NCI-H1105 treated with DMSO at 0.1 percent for 48 hours (cell line): ENCODE measurements at places on chromosomes 5 and 9.
A peak's percentile ranks its signal among the peaks of the same experiment; 100 is the strongest.

DNA sequence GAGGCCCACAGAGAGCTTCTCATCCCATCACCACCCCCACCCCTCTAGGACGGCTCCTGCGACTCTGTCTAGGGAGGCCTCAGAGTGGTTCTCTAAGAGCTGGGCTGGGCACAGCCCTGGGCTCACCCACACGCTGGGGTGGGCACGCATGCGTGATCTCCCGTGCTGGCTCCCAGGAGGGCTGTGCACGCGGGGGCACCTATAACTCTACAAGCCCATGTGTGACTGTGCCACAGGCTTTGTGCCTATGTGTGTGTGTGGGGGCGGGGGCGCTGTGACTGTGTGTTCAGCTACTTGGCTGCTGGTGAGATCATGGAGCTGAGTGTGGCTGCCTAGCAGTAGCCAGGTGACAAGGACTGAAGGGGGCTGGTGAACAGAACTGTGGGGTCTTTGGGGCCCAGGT is 32.2 kb downstream of the NDUFA8 start:
- no peak for DNase-seq

DNA sequence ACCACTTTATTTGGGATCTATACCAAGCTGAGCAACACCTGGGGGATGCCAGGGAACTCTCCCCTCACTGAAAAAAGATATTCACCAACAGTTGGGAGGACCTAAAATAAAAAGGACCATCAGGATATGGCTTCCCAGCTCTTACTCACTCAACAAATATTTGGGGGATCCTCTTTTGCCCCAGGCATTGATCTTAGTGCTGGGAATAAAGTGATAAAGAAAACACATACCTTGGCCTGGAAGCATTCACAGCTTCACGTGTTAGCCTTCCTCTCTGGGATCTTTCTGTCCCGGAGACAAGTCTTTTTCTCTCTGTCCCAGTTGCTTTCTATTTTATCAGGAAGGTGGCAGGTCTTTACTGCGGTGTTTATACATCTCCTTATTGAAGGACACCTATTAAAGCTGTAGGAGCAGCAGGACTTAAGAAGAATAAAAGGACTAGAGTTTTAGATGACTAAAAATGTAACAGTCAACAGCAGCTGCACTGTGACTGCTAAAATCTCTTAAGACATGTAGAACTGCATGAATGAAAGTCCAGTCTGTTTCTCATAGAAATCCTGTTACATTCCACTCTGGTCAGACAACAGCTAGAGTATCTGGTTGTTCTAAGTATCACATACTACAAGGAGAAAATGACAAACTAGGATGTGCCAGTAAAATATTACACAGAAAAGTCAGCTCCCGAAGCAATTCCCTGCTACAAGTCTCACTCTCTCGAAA is 90.0 kb upstream of the ITGA2 start:
- DNase-seq = no peak

- DNase-seq = no peak
Measured at GRCh38 chr5:132411304-132412013, 41.9 kb downstream of the SLC22A5 start.

- DNase-seq = no peak
Measured at GRCh38 chr5:178199581-178200434, 4.5 kb upstream of the HNRNPAB start.

- no peak for DNase-seq
Measured at GRCh38 chr5:130316971-130317680, 412.9 kb downstream of the CHSY3 start.

GRCh38 chr5:133142782-133143181 is 91.0 kb downstream of the HSPA4 start:
- DNase-seq = no peak

DNA sequence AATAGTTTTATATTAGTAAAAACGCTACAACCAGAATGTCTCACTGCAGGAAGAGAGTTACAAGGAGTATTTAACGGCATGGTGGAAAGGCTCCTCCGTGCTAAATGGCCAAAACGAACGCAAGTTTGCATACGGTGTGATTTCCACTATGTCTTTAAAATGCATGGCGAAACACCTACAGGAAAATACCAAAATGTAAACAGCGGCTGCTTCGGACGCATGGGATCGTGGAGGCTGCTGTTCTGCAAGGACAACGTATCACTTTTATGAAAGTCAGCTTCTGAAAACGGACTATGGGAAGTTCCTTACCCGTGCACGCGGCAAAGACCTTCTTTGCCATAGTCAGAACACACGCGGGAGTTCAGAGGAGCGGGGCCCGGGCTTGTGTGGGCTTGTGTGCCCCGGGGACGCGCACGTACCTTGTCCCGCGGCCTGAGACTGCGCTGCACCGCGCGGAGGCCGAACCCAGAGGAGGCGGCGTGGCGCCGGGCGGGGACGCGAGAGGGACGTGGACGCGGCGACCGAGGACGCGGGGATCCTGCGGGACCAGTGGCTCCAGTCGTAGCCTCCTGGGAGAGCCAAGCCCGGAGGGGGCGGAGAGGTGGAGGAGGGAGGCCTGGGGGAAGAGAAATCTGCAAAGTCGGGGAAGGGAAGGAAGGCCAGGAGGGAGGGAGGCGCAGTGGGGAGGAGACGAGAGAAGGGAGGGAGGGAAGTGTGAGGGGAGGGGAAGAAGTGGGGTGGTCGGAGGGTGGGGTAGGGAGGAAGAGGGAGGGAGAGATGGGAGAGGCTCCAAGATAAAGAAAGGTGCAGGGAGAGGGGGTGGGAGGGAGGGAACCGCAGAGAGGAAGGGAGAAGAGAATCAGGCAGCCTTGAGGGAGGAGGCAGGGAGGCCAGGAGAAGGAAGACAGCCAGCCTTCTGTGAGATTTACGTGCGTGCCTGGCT is at the start of gene CMBL:
TSS of gene CMBL (minus strand) at position 697 of the 943 bp plus-strand sequence. CDS start 17,140 bp downstream, outside the sequence.
- peak; percentile 72 for DNase-seq

- DNase-seq = no peak
Measured at GRCh38 chr5:129951039-129951438, 46.8 kb downstream of the CHSY3 start.

GRCh38 chr9:125763394-125763801 is 16.2 kb downstream of the PBX3 start:
- DNase-seq = peak; percentile 99

DNA sequence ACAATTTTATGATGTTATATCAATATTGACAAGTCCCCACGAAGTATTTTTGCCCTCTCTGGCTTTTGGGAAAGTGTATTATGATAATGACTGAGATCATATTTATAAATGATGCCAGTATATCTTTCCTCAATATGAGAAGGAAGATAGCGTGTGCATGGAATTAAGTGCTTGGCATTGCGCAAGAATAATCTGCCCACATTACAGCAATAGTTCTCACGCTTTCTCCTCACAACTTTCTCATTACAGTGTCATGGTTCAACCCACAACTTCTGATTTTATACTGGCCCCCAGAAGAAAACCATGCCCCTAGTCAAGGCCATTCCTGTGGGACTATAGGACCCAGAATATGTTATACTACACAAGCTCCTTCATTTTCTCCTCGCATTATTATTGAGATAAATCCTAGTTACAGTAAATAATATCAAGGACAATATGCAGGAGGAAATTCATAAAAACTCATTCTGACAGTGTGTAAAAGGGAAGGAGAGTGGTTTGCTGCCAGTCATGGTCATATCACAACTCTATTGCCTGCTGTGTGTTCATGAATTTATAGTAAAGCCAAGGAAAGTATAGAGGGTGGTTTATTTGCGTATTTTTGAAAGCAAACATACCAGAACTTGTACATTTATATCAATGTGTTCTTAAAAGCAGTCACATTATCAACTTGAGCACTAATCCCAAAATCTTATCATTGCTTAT is 114.1 kb downstream of the PIK3R1 start:
- no peak for DNase-seq

DNA sequence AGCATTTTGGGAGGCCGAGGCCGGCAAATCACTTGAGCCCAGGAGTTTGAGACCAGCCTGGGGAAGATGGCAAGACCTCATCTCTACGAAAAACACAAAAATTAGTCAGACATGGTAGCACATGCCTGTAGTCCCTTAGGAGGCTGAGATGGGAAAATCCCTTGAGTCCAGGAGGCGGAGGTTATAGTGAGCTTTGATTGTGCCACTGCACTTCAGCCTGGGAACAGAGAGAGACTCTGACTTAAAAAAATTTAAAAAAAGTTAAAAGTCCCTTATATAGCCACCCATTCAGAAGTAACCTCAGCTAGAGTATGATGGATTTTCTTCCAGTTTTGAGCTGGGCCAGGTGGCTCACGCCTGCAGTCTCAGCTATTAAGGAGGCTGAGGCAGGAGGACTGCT is 72.4 kb downstream of the UGCG start:
- DNase-seq = no peak

GRCh38 chr9:98329904-98330303 is 74.5 kb upstream of the TBC1D2 start:
- DNase-seq = no peak

GRCh38 chr5:82364497-82364896 is 86.3 kb upstream of the RPS23 start:
- peak; percentile 9 for DNase-seq

GRCh38 chr5:125489146-125489545 is 742.7 kb upstream of the ZNF608 start:
- no peak for DNase-seq

DNA sequence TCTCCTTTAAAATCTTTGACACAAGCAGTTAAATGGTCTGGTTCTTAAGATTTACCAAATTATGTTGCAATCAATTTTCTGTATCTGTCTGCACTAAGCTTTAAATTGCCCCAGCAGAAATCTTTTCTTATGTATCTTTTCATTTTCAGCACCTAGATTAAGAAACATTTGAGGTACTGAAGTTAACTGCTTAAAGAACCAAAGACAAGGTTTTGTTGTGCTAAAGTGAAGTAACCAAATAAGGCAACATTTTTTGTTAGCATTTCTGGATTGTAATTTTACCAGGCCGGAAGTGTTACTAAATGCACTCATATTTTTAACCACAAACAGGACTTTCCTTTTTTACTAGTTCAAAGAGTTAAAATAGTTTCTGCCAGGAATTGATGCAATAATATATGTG is 24.1 kb upstream of the MTAP start:
- DNase-seq = no peak

DNA sequence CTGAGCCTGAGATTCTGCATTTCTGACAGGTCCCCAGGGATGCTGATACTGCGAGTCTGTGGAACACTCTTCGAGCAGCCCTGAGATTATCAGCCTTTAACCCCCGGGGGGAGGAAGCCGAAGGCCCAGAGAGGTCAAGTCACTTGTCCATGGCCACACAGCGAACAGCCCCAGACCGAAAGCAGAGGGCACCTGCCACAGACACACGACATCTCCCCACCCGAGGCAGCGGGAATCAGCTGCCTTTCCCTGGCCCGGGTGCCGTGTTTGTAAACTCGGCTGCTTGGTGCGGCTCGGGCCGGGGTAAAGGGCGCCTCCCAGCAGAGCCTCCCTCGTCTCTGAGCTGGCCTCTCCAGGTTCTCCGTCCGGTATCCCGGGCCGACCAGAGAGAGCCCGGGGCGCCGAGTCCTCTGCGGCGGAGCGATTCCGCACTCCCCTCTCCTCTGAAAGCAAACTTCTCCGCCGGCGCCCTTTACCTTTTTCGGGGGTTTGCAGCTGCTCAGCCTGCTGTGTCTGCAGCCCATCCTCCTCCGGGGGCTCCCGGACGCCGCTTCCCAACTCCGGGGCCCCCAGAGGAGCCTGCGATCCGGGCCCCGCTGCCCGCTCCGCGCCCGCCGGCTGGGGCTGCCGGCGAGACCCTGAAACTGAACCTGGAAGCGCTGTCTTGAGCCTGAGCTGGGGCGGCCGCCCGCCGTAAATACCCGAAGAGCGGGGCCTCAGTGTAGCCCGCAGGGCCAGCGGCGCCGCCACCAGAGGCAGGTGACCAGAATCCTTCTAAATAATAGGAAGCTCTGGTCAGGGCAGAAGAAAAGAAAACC is at the start of gene CCDC69:
TSS of gene CCDC69 (minus strand) at position 646 of the 818 bp plus-strand sequence. CDS start at position 524, 122 bp downstream.
- peak; percentile 39 for DNase-seq

DNA sequence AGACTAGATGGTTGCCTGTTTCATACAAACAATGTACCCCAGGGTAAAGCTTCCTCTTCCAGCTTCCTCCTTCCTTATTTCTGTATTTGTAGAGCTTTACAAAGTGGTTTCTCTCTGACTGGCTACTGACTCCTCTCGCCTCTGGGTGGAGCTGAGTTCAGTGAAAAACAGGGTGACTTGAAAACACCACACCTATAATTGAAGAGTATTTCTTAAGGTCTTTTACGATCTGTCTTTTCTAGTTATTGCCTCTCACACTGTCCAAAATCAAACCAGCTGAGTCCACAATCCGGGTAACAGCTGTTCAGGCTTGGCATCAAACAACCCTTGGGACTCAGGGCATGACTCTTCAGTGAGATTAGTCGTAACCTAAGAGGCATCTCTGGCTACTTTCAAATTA is 200.4 kb downstream of the ARRDC3 start:
- DNase-seq = no peak

DNA sequence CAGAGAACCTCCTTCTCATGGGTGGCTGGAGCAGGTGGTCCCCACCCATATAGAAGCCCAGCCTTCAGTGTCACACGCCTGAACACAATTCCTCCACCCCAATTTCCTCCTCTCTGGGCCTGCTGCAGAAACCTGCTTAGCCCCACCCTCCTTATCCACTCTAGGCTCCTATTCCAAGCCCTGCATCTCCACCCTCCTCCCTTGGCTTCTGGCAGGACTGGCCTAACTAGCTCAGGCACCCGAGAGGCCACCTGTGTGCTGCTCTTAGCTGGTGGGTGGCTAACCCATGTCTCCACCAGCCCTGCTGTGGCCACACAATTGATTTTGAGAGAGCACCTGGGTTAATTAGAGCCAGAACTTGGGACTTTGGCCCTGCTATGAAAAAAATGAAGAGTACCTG is 77.3 kb upstream of the ATP10B start:
- no peak for DNase-seq

DNA sequence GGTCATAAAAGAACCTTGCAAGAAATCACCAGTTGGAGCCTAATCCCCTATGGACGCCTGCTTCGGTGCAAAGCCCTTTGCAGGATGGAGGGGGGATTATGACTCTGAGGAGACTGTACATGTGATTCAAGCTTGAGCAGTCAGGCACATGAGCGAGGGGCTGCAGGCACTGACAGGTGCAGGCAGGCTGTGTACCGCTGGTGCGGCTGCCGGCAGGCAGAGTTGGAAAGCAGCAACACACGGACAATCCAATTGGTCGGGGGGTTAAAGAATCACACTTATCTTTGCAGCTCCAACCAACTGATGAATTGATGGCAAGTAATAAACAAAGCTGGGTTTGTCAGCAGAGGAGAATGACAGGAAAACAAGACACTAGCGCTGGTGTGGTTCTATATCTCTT is 5.7 kb downstream of the WHRN start:
- DNase-seq = peak; percentile 78
